ENCODE measurements at places on chromosomes 1 and 21.

GRCh38 chr1:240572328-240572727 is 39.6 kb downstream of the GREM2 start:
- no peak for DNase-seq

- no peak for DNase-seq
Observed at GRCh38 chr1:183841950-183842794, 37.3 kb downstream of the RGL1 start.

DNA sequence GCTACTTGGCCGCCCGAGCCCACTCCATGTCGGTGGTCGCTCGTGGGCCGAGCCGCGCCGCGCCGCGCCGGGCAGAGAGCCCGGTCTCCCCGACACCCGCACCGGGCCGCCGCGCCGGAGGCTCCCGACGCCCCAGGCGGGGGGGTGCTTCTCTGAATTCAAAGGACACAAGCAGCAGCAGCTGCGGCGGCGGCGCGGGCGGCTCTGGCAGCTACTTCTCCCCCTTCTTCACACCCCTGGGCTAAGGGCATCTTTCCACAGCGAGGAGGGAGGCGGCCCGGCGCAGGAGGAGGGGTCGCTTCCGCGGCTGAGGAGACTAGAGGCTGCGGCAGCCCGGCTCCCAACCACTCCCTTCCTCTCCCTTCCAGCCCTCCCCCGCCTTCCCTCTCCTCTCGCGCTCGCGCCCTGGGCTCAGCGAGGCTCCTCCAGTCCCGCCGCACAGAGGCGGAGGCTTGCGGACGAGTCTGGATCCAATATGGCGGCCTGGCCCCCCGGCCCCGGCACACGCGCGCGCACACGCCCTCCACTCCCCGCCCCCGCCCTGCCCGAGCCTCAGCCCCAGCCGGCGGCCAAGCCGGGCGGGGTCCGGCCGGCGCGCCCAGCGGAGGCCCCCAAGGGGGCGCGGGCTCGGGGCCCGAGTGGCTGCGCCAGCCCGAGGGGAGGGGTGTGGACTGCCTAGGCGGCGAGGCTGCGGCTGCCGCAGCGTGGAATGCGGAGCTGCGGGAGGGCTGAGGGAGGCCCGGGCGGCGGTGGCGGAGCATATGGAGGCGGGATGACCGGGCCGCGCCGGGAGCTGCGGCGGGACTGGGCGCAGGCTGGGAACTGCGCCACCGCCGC is at the start of gene CDC42BPA:
Gene CDC42BPA (minus strand): TSS at position 477 of the 837 bp plus-strand sequence. CDS start 1,310 bp downstream, outside the sequence.
- DNase-seq, result peak; percentile 89

DNA sequence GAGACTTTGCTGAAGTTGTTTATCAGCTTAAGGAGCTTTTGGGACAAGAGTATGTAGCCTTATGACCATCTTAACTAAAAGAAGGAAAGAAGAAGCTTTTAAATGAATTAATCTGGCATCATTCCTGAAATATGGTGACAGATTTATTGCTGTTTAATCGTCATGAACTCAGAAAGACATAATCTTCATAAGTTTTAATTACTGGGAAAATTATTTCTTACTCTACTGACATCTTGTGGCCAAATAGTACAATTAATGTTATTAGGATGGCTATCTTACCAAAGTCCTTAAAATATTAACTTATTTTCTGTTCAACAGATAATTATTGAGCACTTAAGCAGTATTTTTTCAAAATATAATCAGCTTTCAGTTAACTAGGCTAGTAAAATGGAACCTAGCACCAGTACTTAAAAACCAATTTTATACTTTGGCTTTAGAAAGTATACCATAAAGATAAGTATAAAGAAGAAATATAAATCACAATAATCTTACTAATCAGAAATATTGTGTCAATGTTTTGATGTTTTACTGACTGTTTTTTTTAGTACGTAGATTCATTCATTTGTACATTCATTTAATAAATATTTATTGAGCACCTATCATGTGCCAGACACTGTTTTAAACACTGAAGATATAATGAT is 34.7 kb upstream of the GPR25 start:
- no peak for DNase-seq

DNA sequence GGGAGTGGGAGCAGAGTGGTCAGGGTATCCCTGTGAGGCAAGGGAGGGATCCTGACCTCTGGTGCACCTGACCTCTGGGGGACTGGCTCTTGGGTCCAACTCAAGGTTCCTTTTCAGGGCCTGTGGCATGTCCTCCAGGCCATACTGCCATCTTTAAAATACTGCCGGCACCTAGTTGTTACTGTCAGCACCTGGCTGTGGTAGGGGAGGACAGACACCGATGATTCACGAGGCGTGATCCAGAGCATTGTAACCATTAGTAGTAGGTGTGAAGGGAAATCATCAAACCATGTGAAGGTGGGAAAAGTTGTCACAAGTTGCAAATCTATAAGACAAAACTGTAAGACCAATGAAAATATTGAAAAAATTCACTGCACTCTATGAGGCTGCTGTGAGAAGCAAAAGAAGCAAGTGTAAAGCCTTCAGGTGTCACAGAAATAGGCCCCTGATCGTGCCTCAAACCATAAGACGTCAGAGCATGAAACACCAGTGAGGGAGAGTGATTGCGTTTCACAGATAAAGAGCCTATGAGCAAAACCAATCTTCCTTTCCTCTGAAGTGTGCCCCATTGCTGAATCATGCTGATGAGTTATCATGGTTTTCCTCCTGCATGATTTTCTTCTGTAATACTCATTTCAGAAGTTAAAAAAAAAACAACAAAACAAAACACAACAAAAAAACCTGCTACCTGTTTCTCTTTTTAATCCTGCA is 55.3 kb downstream of the CDC7 start:
- DNase-seq, result no peak

DNA sequence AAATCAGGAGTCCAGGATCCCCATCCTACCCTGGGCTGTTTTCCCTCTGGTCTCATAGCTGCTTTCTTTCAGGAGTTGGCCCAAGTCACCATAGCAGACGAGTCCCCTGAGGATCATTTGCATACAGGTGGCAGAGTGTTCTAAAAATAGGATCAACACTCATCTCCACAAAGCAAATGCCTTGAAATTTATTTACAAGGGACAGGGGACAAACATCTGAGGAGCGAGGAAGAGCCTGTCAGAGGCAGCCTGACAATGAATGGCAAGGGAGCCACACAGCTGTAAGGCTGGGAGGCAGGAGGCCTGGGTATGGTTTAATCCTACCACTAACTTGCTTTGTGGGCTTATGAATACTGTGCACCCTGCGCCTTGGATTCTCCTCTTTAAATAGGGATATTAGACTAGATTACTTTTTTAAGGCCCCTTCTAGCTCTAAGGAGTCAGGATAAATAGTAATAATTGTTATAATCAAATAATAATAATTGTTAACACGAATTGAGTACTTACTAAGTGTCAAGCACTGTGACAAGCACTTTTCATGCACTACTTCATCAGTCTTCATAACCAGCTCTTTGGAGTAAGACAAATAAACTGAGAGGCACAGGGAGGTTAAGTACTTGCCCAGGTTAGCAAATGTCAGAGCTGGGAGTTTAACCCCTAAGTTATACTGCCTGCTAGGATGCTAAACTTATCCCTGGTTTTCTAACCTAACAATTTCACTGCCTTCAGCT is 34.5 kb downstream of the RAB3B start:
- no peak for DNase-seq

GRCh38 chr1:78651241-78651640 is 1.6 kb downstream of the IFI44 start:
- DNase-seq, result no peak

GRCh38 chr1:154199563-154199879 is 6.6 kb downstream of the CFAP141 start:
- no peak for DNase-seq

GRCh38 chr21:45219517-45219916 is 68.2 kb downstream of the POFUT2 start:
- DNase-seq, result no peak

- no peak for DNase-seq
Observed at GRCh38 chr1:71986160-71986559, 296.2 kb downstream of the NEGR1 start.

DNA sequence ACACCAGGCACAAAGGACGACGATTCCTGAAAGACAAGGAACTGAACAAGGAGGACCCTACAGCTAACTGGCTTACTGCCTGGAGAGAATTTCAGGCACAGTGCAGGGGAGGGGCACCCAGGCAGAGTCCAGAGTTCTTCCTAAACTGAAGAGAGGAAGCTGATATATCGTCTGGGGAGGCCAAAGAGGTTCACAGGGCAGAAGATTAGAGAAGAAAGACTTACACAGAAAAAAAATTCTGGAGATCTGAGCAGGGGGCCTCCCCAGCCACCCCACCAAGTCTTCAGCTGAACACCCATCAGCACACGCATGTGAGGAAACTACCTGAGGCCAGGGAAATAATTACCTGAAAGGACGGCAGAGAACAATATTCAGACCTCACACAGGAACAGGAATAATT is 24.6 kb downstream of the SORT1 start:
- DNase-seq, result no peak
